Lower lobe of right lung (tissue), 2 donors: ENCODE measurements at places on chromosomes 1 and 21. TPM values are rescaled to one million over a fixed set of nuclear protein-coding genes. Genes with fewer than 3 reads are reported as not detected.

DNA sequence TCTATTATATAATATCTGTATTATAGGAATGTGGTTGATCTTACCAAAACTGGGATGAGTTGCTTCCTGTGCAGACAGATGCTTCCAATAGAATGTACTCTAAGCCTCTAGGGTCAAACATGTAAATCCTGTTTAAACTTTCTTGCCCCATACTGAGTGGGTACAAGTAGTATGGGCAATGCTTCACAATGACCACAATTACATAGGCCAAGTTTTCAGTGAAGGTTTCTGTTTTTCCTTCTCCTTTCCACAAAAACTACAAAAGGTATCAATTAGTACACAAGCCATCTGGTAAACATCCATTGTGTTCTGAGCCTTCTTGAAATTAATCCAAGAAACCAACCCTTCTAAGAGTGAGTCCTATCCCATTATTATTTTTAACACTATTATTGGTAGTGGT, 16.8 kb downstream of the OTUD7B start:
- no peak for DNase-seq

DNA sequence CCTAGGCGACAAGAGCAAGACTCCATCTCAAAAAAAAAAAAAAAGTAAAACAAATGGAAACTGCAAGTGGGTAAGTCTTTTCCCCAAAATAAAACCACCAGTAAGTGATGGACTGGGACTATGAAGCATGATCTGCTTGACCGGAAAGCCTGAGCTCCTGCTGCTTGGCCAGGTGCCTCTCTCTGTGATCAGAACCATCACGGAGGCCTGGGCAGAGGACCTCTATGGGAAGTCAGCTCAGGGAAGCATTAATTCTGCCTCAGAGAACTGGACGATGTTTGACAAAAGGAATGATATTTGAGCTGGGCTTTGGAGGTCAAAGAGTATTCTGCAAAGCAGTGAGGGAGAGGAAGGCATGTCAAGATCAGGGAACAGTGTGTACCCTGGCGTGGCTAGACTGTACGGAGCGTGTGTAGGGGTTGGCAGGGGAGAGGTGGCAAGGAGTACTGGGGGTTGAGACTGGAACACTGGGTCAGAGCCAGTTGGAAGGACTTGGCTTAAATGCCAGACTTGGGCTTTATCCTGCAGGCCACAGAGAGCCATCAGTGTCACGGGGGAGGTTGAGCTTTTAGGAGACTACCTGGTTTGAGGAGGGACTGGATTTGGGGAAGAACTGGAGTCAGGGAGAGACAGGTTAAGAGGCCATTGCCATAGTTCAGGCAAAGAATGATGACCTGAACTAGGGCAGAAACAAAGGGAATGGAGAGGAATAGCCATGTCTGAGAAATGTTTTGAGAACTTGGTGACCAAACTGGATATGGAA, 16.4 kb downstream of the ATP1A2 start:
- no peak for DNase-seq

DNA sequence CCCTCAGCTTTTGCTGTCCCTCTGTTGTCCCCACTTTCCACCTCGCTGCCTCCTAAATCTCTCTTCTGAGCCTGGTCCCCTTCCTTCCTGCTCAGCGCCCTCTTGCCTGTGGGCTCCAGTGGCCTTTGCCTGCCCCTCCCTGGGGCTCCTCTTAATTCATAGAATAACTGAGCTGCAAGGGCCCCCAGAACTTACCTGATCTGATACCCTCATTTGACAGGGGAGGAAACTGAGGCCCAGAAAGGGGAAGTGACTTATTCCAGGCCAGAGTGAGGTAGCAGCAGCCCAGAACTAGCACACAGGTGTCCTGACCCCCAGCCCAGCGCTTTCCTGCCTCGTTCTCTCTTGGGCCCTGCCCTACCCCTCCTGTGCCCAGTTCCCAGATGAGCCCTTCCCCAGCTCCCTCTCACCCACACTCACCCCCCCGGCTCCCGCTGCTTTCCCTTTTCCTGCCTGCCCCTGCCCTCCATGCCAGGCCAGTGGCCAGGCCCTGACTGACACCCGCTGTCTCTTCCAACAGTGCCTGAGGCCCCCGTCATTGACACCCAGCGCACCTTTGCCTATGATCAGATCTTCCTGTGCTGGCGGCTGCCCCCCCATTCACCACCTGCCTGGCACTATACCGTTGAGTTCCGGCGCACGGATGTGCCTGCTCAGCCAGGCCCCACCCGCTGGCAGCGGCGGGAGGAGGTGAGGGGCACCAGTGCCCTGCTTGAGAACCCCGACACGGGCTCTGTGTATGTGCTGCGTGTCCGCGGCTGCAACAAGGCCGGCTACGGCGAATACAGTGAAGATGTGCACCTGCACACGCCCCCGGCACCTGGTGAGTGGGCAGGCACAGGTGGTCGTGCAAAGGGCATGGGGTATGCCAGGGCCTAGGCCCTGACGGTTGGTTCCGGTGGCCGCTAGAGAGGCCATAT, 5.7 kb downstream of the TRIM46 start:
- no peak for DNase-seq

DNA sequence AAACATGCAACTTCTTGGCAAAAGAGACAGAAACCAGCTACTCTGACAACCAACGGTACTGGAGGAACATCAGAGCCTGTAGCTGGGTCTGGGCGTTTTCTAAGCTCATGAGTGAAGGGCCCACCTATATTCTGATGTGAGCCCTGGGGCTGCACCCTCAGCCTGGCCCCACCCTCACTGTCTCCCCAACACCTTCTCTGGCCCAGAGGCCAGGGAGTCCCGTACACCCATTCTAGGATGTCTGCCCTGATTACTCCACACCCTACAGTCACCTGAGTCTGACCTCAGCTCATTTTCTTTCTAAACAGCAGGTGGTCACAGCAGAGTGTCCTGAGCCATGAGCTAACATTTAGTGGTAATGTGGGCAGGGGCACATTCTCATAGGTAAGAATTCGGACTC, 439.2 kb downstream of the MATN1 start:
- DNase-seq: no peak

- DNase-seq: peak; percentile 66
Observed at GRCh38 chr1:20485527-20486456, at the start of gene CAMK2N1. Gene CAMK2N1 (minus strand): TSS chr1:20486210. CDS start chr1:20485379, 831 bp downstream.

DNA sequence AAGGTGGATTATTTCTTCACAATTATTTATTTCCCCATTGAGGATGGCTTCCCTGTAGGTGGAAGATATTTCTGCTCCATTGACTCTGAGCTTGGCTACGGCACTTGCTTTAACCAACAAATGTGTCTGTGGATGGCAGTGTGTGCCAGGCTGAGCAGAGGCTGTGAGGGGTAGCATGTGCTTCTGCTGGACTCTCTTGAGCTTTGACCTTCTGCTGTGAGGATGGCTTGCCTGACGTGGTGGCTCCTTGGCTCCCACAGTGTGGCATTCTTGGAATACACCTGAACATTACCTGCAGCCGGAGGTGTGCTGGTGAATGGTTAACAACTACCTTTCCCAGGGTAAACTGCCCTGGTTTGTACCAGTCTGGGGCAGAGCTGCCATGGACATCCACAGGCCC, 46.8 kb downstream of the WDR3 start:
- DNase-seq: no peak

DNA sequence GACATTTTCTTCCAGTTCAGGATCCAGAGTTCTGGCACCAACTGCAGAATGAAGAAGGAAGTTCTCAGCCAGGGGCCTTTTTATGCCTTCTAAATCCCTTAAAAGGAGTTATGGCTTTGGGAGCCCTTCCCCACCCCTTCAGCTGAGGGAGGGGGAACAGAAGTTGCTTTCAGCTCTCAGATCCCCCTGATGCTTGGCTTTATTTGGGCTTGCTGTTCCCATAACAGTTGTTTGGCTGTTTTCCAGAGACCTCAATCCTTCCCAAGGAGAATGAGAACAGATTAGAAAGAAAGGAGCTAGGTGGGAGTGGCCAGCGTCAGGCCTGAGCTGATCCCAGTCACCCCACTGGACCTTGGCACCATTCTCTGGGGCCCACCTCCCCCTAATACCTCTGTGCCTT, at the start of gene RPE65:
Gene RPE65, minus strand, starts transcription at position 54 of the 400 bp plus-strand sequence. Its CDS starts 49 bp downstream, at position 5.
- DNase-seq: no peak

- DNase-seq: no peak
Observed at GRCh38 chr1:170267317-170267716, 121.6 kb downstream of the NTMT2 start.

DNA sequence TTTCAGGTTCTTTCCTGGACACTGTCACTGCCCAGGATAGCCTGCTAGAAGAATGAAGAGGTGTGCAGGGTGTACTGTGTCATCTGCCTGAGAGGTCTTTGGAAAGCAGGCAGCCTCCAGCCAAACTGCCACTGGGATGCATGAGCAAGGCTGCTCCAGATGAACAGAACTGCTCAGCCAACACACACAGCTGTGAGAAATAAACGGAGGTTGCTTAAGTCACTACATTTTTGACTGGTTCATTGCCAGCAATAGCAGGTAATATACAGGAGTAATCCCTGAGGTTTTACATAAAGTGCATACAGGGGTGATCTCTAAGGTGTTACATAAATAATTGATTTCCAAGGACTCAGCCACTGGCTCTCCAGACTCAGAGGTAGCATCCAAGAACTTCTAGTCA, 516.9 kb downstream of the BRINP3 start:
- no peak for DNase-seq

DNA sequence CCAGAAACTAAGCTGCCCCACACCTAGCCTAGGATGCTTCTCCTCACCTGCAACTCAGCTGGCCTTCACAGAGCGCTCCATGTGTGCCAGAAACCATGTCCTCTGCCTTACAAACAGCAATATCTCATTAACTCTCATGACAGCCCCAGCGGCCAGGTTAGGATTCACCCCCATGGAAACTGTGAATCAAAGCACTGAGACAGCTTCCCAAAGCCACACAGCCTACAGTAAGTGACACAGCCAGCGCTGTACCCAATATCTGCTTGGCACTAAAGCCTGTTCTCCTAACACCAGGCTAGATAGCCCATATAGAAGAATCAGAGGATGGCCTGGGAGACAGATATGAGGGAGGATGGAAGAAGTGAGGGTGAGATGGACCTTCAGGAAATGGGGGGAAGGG, 13.5 kb downstream of the KCNN3 start:
- no peak for DNase-seq

- no peak for DNase-seq
Observed at GRCh38 chr1:235986869-235987268, 78.0 kb downstream of the NID1 start.

- no peak for DNase-seq
Observed at GRCh38 chr1:8689431-8690252, 127.8 kb downstream of the RERE start.

- DNase-seq: no peak
Observed at GRCh38 chr1:66809736-66810326, 8.8 kb upstream of the INSL5 start.

DNA sequence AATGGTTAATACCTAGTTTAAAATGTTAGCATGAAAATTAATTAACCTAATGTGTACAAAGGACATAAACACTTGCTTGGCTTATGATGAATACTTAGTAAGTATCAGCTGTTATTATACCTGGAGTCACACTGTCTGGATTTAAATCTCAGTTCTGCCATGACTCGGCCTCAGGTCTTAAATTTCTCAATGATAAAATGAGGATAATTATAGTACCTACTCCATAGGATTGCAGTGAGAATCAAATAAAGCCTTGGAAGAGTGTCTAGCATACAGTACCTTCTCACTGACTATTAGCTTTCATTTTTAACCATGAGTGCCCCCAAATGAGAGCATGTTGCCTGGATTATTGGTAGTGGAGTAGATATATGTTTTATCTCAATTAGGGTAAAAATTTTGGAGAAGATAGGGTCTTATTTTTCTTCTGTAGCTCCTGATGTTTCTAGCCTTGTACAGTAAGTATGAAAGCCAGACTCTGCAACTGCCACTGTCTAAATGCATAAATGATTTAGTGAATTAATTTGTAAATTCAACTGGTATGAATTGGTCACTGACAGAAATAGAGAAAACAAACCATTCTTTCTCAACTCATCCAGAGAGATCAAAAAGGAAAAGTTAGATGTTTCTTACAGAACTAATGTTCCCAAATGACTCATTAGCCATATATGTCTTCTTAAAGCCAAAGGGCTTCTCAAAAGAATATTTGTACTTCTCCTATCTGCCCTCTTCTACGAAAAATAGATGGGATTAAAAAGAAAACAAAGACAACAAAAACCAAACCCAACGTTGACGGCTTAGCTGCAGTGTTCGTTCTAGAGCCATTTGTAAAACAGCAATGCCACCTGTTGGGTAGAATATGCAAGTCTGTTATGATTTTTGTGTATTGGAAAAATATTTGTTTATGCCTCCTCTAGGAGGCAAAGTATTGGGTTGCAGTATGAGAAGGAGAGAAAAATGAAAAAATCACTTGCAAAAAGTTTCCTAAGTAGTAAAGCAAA, 53.8 kb upstream of the MROH9 start:
- no peak for DNase-seq

GRCh38 chr1:74526708-74527107, 14.3 kb upstream of the LRRC53 start:
- DNase-seq: no peak

GRCh38 chr1:61213245-61214011, 131.1 kb downstream of the NFIA start:
- no peak for DNase-seq

DNA sequence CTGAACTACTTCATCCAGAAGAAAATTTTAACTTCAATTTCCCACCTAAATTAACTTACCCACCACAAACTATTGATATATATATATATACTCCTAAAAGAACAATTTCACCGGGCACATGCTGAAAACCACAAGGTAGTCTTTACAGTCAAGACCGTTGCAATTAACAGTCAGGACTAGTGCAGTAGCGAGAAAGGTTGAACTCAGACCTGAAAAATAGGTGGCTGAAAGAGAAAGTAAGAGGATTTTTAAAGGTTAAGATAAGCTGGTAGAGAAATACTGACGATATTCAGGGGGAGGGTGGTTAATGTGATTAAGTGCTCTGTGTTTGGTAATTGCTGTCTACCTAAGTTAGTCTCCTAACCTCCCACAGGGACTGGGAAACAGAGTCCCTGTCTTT, 1153.5 kb upstream of the TMPRSS15 start:
- DNase-seq: no peak

- no peak for DNase-seq
Observed at GRCh38 chr21:25408666-25409065, 198.6 kb downstream of the MRPL39 start.

Gene ACKR1
- 30.4 TPM for total RNA-seq

Gene DYNLT5
- total RNA-seq: 5.9 TPM

Gene SLC9C2
- 1.4 TPM for total RNA-seq

Gene SAMD11
- total RNA-seq: 2.2 TPM

Gene PLA2G5
- 7.4 TPM for total RNA-seq
